ENCODE measurements at places on chromosomes 7 and 10.

DNA sequence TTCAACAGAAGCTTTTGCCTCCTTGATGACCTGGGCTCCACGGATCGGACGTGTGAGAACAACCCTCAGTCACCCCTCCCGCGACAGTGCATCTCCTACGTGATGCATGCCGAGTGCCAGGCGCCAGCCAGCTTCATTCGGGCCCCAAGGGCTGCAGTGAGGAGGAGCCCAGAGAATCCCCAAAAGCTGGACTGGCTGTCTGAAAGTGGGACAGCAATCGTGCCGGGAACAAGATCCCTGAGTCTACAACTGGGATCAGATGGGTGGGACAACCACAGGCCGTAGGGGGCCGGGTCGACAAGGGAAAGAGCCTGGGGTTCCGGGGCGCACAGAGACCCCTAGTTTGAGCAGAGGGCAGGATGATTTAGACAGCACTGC is 27.2 kb downstream of the EBF3 start:
- no peak for DNase-seq

- peak; percentile 86 for DNase-seq
Measured at GRCh38 chr7:1028775-1029636, 15.3 kb upstream of the GPR146 start.

DNA sequence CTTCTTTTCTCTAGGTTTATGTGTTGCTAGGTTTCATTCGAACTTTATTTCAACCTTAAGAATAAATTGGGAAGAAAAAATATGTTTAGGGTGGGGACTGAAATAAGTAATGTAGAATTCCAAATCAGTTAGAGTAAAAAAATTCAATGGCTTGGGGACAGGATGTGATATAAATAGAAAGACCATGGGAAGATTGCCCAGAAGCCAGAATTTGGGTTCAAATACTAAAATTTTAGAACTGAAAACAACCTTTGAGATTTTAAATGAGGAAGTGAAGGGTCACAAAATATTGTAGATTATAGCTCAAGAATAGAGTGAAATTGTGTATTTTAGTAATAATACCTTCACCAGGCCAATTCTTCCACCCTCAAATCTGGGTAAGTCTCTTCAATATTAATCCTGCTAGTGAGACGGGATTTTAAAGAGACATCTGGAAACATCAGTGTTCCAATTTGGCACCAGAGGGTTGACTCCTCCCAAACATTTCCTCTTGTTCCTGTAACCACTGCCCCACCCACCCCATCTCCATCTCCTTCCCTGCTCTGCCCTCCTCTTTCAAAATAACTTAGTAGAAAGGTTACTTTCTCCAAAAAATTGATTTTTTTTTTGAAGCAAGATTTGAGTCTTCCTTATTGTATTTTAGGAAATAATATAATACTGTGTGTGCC is 51.3 kb upstream of the FAM3C start:
- no peak for DNase-seq

- DNase-seq, result no peak
Measured at GRCh38 chr7:3080106-3080505, 36.4 kb upstream of the CARD11 start.

GRCh38 chr7:149772241-149772955 is 990 bp downstream of the ZNF467 start:
- peak; percentile 25 for DNase-seq

- DNase-seq, result peak; percentile 5
Measured at GRCh38 chr10:125001313-125002046, 59.6 kb downstream of the ZRANB1 start.

- DNase-seq, result no peak
Measured at GRCh38 chr7:37853468-37853867, 5.1 kb downstream of the NME8 start.

GRCh38 chr10:48240196-48240595 is 34.3 kb downstream of the FRMPD2 start:
- DNase-seq, result no peak

GRCh38 chr10:57741751-57742150 is 525.9 kb downstream of the IPMK start:
- DNase-seq, result no peak

- DNase-seq, result no peak
Measured at GRCh38 chr7:11650500-11650899, 181.5 kb downstream of the THSD7A start.

- no peak for DNase-seq
Measured at GRCh38 chr7:139081584-139081983, 27.9 kb downstream of the ZC3HAV1 start.

DNA sequence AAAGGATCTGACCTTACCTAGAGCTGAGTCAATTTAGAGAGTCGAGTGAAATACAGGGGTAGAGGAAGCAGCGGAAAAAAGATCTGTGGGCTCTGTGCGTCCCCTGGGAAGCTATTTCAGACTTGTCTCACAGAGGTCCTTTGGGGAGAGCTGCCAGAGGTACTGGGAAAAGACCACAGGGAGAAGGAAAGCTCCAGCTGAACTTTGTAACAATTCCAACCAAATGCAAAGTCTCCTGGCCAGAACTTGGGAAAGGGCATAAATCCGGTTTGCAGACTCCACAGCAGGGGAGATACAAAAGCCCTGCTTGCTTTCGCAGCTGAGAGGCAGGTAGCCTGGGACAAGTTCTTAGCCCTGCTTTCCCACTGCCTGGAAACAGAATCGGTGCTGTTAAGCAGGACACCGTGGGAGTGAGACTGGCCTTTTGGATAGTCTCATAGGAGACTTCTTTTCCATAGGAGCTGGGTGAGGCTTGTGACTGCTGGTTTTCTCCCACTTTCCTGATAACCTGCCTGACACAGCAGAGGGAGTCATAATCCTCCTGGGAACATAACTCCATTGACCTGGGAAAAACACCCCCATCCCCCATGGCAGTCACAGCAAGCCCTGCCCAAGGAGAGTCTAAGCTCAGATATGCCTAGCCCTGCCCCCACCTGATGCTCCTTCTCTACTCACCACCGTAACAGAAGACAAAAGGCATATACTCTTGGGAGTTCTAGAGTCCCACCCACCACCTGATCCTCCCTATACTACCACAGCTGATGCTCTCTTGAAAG is 926.2 kb downstream of the KCNMA1 start:
- no peak for DNase-seq

GRCh38 chr7:100059251-100059739 is 9.7 kb downstream of the ZSCAN21 start:
- no peak for DNase-seq

- no peak for DNase-seq
Measured at GRCh38 chr7:71477441-71477840, 345.5 kb downstream of the GALNT17 start.

DNA sequence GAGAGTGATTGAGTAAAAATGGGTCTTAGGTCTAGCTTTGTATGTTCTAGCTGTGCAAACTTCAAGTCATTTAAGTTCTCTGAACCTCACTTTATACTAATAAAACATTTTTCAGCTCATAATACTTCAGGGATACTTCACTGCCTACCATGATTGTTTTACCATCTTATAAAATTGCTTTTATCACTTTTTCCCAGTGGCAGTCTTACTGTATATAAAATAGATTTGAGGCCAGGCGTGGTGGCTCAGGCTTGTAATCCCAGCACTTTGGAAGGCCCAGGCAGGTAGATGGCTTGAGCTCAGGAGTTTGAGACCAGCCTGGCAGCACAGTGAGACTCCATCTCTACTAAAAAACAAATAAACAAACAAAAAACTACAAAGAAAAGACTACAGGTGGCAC is 17.4 kb downstream of the FGL2 start:
- DNase-seq, result no peak

DNA sequence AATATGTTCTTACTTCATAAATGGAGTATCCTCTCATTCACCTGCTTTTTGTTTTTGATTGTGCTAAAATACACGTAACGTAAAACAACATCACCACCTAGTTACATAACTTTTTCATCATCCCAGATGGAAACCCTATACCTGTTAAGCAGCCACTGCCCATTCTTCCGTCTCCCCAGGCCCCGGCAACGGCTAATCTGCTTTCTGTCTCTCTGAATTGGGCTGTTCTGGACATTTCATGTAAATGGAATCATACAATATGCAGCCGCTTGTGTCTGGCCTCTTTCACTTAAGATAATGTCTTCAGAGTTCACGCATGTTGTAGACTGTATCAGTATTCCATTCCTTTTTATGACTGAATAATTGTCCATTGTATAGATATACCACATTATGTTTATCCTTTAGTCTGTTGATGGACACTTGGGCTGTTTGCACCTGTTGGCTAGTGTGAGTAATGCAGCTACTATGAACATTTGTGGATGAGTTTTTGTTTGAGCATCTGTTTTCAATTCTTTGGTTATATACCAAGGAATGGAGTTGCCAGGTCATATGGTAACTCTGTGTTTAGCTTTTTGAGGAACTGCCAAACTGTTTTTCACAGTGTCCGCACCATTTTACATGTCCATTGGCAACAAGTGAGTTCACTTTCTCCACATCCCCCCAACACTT is 14.1 kb upstream of the SUN1 start:
- no peak for DNase-seq

DNA sequence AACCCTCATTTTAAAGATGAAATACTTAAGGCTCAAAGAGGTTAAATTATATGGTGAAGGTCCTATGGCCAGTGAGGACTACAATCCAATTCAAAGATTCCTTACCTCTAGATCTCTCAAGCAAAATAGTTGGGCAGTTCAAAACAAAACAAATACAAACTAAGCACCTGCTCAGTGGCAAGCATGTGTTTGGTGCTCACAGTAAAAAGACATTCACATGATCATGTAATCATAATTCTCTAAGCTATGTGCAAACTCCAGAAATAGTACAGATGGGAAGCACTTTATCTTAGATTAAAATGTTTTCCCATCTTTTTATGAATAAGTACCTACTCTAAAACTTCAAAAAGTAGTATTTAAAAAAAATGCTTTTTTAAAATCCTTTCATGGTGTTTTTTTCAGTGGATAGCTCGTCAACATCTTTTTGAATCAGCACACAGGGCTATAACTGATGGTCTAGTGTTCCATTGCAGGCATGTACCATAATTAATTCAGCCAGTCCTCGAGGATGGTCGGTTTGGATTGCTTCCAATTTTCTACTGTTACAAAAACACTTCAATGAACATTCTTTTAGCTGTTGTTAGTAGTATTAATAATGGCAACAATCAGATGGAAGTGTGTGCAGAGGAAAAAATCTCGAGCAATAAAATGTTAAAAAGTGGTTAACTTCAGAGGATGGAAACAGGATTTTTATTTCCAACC is 58.4 kb downstream of the CHCHD3 start:
- DNase-seq, result no peak

GRCh38 chr7:23230641-23231101 is 15.9 kb upstream of the GPNMB start:
- DNase-seq, result no peak

DNA sequence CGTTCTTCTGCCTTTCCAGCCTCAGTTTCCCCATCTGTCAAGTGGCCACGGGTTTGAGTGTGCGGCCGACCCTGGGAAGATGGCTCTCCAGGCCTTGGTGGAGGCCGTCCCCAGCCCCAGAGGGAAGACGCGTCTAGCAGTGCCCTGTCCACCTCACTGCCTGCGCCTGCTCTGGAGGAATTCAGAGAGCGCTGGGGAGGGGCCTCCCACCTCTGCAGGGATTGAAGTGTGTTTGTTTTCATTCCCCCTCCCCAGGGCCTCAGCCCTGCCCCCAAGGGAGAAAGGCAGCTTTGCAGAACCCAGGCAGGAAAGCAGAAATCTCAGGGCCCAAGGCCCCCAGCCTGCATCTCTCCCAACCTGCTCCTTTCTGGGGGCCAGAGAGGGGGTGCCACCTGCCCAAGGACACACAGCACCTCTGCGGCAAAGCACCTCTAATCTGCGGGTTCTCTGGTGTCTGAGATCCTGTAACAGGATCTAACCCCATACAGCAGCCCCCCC is 91.0 kb downstream of the MICALL2 start:
- DNase-seq, result no peak
